ENCODE measurements at places on chromosomes 4 and X. TPM values are rescaled to one million over a fixed set of nuclear protein-coding genes. Genes with fewer than 3 reads are reported as not detected.

Gene USP27X
- 3.4 TPM for total RNA-seq

Gene RAB28
- total RNA-seq: 12.2 TPM

GRCh38 chr4:2166253-2166652, 75.7 kb downstream of the HAUS3 start:
- H3K27ac ChIP-seq: no peak overlapping the region
- peaks cover 6% of the 10 kb centered on the region for H3K36me3 ChIP-seq
- H3K27me3 ChIP-seq: no peaks in the 10 kb centered on the region
- DNase-seq: no peak
- H3K4me3 ChIP-seq: no peak overlapping the region

Gene RNF175
- 0.23 TPM for total RNA-seq

GRCh38 chr4:15131551-15131950, 129.3 kb downstream of the CPEB2 start:
- H3K4me1 ChIP-seq: no peaks in the 10 kb centered on the region
- DNase-seq: no peak
- no peak overlapping the region for H3K4me3 ChIP-seq
- no peaks in the 10 kb centered on the region for H3K36me3 ChIP-seq
- no peaks in the 10 kb centered on the region for H3K27me3 ChIP-seq

DNA sequence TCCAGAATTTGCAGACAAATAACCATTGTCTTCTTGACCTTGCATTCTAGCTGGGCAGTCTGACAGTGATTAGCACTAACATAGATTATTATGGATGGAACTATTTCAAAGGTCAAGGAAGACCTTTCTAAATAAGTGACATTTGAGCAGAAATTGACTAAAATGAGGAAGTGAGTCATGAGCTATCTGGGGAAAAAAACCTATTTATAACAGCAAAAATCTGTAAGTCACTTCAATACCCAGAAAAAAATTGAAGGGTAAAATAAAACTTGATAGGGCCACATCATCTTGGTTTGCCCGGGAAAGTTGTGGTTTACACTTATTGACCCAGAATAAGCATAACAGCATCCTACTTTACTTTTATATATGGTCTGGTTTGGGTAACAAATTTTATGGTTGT, 414.6 kb upstream of the HS3ST1 start:
- no peak for DNase-seq
- H3K36me3 ChIP-seq: no peaks in the 10 kb centered on the region
- no peaks in the 10 kb centered on the region for H3K27me3 ChIP-seq
- no peak overlapping the region for H3K27ac ChIP-seq

All from left lung (tissue), 14 donors.